KG1 (cell line): ENCODE measurements at places on chromosomes 11 and 22.

DNA sequence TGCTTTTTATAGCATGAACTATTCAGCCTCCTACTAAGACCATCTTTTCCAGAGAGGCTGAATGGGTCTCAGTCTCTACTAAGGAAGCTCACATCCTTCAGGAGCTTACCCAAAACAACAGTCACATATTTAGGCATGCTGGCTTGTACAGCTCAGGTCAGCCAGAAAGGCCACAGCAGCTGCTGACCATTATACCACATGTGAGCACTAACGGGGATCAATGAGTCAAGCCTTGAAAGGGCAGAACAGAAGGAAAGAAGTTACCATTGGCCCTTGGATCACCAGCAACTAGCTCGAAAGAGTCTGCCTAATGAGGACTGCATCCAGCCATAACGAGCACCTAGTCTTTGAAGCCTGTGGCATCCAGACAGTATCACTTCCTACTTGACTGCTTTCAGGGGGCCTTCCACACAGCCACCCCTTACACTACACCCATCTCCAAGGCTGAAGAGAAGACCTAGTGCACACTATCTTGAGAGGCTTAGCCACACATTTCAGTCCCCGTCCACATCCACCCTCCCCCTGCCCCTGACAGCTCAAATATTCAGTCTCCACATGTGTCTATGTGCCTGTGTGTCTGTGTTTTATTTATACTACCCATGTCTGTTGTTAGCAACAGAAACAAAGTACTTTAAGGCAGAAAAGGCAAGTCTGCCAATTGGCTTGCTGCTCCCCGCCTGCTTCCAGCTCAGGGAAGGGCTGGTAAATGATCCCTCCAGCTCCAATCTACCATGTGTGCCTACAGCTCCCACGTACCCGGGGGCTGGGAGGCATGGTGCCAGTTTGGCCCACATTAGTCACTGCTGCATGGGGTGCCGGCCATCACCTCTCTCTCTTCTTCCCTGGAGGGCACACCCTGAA, 95.5 kb downstream of the RPL27A start:
- DNase-seq, result no peak

GRCh38 chr22:45238957-45239680, 1.6 kb downstream of the KIAA0930 start:
- no peak for DNase-seq

- DNase-seq, result no peak
These were observed 595.3 kb upstream of the CCDC90B start for GRCh38 chr11:83881428-83881827.

DNA sequence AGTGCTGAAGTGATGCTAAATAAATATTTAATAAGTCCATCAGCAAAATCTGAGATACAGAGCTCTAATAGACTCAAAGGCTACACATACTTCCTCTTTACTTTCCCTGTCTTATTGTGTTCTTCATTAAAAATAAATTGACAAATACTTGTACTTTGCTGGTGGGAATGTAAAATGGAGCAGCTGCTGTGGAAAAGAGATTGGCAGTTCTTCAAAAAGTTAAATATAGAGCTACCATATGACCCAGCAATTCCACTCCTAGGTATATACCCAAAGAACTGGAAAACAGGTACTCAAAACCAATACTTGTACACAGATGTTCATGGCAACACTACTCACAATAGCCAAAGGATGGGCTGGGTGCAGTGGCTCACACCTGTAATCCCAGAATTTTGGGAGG, 76.0 kb downstream of the RBFOX2 start:
- no peak for DNase-seq

- no peak for DNase-seq
These were observed 710 bp downstream of the DERL3 start for GRCh38 chr22:23837911-23838680.

GRCh38 chr22:38240734-38241252, 32.0 kb downstream of the TMEM184B start:
- no peak for DNase-seq

DNA sequence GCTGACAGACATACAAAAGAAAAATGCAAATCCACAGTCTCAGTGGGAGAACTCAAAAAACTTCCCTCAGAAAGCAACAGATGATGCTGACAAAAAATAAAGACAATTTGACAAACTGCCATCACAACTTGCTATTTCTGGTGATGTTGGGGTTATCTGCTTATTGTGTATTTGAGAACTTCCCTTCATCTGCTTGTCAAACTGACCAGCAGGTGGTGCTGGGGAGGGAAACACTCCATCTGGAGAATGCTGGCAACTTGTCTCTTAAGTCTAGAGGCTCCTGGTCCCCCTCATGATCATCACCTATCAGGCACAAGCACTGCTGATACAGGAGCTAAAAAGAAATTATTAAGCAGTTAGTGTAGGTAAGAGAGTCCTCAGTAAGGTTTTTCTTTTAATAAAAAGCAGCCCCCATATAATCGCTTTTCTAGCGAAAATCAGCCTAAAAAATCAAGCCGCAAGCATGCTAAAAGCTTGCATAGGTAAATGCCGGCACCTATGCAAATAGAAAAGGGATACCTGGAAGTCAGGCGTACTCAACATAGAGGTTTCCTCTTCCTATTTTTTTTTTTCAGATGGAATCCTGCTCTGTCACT, 9.8 kb upstream of the FAM111B start:
- DNase-seq, result peak; percentile 28

DNA sequence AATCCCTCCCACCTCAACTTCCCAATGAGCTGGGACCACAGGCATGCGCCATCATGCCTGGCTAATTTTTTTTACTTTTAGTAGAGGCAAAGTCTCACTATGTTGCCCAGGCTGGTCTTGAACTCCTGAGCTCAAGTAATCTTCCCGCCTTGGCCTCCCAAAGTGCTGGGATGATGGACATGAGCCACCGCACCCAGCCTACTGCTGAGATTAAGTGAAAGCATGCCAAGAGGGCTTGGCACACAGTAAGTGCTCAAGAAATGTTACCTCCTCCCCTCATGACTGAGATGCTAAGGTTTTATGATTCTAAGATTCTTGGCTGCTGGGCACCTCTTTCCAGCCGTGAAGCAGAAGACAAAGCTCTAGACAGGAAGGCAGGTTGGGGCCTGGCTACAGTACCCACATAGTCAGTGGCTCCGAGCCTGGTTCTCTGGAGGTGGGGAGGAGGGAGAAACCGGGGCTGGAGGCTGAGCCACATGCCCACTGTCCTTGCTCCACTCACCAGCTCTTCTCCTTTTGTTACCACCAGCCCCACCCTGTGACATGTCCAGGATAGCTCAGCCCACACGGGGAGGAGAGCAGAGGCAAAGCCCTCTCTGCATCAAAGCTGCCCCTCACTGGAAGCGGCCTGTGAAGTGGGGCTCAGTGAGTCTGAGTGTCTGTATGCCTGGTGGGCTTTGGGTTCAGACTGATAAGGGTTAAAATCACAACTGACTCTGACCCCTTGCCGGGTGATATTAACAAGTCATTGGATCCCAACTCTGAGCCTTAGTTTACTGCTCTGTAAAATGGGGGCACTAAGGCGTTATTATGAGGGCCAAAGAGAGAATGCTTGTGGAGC, 12.9 kb downstream of the ARHGEF17 start:
- DNase-seq, result no peak

DNA sequence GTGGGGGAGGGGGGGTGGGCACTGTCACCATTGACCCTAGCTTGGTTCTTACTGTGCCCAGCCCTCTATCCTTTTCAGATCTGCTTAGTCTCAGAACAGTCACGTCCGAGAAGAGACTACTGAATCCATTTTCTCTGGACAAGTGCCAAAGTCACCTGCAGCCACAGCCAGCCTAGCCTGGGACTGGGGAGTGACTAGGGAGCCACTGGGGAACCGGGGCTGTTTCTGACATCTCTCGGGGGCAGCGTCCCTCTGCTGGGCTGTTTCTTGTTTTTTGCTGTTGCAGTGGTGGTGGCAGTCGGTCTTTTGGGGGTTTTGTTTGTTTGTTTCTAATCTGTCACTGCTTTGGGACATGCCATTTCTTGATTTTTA, 8.7 kb downstream of the SLC37A2 start:
- DNase-seq, result no peak

DNA sequence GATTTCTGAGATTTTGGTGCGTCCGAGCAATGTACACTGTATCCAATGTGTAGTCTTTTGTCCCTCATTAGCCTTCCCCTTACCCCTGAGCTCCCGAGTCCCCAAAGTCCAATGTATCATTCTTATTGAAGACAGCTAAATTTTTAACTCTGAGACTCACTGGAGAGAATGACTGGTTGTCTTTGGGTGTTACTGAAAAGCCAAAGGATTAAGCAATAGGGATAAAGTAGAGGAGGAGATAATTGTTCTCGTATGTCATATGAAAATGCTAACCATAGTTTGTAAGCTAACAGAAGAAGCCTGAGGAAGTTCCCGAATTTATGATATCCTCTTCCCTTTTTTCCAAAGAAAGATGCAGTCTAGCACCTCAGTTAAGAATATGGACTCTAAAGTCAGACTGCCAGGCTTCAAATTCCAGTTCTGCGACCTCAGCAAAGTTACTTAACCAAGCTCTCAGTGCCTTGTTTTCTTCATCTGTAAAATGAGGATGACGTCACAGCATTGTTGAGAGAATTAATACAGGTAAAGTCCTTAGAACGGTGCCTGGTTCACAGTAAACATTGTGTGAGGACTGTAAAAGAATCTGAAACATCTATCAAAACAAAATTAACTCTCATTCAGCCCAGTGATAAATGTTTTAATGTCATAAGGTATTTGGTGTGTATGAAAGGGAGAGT, 1.6 kb upstream of the MSANTD2 start:
- no peak for DNase-seq

DNA sequence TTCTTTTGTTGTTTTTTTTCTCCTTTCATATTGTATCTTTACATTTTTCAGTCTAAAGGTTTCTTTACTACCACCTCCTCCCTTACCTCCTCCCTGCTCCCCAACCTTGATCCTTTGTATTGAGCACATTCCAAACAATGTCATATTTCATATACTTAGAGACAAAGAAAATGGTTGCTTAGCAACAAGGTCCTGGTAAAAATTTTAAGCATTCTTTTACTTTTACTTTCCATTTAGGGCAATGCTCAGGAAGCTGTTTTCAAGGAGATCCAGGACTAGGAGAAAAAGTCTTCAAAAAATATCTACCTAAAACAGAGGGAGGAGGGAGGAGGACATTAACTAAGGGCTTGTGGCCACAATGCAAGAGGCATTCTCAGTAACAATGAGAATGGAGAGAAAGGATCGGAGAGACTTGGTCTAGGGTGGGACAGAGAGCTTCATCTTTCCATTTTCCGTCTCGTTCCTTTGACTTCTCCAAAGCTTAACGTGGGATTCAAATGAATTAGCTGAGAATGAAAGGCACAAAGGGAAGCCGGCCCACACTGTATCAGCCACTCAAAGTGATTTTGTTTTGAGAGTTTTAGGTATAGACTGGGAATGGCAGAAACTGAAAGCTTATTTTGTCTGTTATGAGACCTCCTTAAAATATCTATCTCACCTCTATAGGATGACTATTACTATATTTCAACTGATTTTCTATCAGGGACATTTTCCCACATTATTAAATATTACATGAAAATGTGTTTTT, 455.7 kb downstream of the RAB38 start:
- no peak for DNase-seq

GRCh38 chr11:8731647-8732323, 49.2 kb downstream of the RPL27A start:
- DNase-seq, result no peak

- peak; percentile 42 for DNase-seq
These were observed 11.8 kb downstream of the TIGD3 start for GRCh38 chr11:65366340-65366773.

DNA sequence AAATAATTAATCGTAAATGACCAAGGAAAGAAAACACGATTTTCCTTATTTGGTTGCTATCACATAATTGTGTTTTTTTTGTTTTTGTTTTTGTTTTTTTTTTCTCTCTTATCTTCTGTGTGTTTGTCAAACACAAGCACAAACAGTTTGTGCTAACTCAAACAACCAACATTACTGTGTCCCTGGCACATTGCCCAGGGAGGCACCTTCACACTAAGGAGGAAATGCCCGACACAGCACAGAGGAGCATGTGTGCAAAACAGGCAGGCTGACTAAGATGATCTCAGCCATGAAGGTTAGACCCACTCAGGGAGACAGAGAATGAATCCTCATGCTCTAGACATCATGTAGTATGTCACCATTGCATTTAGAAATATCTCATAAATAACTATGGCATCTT, 130.1 kb downstream of the SOX6 start:
- DNase-seq, result no peak

GRCh38 chr11:86069408-86070101, 671 bp upstream of the PICALM start:
- DNase-seq, result peak; percentile 92

DNA sequence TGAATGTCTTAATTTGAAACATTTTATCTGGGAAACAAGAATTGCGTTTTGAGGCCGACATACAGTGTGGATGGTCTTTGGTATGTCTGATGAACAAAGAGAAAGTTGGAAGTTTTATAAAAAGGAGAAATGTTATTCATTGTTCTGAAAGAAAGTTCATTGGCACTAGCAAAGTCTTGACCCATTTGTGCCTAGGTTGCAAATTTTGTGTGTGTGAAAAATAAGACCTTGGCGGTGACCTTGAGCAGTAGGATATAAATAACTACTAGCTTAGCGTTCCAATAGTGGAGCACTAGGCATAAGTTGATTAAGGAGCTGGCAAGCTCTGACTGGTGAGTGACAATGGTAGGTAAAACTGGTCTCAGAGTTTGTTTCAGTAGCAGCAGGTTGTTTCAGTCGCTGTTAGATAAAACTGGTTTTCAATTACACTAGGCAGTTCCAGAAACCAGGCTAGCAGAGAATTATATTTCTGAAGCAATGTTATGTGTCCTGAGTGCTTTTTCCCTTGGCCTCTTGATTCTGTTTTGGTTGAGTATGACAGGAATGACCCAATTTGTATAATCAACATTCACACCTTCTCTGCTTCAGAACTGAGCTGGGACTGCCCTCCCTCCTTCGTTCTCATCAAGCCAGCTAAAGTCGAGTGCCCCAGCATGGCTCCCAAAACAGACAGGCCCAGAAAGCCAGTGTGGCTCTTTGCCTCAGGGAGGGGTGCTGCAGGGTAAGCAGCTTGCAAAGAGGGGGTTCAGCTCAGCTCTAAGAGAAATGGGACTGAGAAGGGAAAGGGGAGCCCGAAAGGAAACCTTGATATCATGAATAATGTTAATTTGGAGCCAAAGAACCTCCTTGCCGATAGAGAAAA, 85.7 kb downstream of the NTM start:
- no peak for DNase-seq

- no peak for DNase-seq
These were observed 78.9 kb downstream of the FLI1 start for GRCh38 chr11:128772814-128773213.

- DNase-seq, result no peak
These were observed 26.9 kb upstream of the TP53I11 start for GRCh38 chr11:44977493-44977984.

DNA sequence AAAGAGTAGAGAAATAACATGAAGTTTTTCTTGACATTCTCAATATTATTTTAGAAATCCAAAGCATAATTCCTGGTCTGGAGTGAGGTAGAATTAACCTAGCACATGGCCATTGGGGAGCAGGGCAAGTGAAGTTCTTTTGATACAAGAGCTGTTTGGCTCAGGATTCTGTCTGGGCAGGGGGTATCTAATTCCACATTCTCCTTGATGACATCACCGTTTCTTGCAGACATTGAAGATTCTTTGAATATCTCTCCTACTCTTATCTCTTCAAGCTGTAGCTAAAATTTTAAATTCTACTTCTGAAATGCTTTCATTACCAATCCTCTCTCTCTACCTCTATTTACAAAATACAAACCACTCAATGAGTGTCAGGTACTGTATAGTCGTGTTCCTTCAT, 138.2 kb upstream of the TENM4 start:
- DNase-seq, result no peak
